ENCODE measurements at places on chromosomes 16 and 17.

DNA sequence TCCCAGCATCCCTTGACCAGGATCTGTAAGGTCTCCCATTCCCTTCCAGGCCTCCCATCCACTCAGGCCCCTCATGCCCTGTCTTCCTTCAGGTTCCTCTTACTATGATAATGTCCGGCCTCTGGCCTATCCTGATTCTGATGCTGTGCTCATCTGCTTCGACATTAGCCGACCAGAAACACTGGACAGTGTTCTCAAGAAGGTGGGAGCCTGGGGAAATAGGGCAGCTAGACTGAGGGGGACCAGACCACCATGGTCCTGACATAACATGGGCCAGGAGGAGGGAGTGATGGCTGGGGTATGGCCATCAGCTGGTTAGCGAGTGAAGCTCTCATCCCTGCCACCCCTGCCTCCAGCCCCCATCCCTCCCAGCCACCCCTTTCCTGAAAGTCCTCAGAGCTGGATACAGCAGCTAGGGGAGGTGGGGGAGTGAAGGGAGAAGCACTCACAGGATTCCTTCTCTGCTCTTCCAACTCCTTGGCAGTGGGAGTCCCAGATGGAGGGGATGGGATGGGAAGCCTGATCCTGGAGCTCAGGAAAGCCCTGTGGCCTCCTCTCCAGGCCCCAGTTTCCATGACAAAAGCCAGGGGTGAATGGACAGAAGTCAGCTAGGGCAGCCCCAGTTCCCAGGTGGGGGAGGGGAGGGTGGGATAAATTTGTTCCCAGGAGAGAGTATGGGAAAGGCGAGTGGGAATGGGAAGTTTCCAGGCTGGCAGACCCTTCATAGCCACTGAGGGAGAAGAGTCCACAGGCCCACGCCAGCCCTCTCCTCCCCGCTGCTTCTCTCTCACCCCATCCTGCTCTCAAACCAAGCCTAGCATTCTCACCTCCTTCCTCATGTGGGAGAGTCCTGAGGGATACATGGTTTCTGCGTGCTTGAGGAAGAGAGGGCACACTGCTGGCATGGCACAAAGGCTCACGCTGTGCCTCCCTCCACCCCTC, 2.3 kb downstream of the RND2 start:
- no peak for DNase-seq

DNA sequence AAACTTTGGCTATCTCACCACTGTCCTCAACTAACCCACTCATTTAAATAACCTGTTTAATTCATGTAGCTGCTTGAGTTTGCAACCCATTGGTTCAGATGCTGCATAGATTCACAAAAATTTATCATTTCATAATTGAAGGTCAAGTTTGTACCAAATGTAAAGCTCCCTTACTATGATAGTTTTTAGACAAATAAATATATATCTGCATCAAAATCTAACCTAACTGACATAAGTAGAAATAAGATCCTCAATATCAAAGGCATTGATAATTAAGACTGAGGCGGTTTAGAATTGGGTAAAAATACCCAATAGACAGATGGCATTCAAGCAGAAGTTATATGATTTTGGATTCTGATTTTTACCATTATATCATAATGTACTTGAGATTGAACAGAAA, 132.9 kb upstream of the NACA2 start:
- DNase-seq = no peak

- DNase-seq = no peak
These were observed 8.1 kb downstream of the SERPINF1 start for GRCh38 chr17:1769822-1770477.

- DNase-seq = peak; percentile 91
These were observed 19.6 kb upstream of the CEP20 start for GRCh38 chr16:15907863-15908478.

DNA sequence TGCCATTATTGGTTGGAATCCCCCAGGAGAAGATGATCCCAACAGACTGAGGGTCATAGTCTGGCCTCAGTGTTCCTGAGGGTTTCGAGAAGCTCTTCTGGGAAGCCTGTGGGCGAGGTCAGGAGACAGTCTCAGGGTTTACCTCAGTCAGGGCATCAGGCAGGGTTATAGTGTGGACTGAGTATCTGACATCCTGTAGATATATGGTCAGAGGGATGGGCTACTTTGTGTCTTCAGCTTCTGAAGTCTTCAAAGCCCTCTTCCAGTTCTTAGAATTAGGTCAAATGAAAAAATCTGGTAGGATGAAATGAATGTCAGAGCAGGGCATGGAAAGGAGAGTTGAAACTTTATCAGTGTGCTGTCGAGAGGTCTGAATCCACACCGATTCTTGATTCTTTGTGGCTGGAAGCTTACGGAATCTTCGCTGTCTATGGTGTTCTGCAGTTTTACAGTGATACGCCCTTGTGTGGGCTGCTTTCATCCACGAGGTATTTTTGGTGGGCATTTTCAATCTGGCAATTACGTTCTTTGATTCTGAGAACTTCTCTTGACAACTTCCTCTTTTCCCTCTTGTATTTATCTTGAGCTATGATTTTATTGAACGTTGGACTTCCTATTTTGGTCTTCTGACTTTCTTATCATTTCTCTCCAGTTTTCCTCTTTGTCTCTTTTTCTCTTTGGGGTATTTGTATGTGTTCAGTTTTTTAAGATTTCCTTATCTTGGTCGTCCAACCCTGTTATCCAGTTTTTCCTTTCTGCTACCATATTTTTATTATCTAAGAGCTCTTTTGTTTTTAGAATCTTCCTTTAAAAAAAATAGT, 30.4 kb downstream of the BPTF start:
- no peak for DNase-seq

- no peak for DNase-seq
These were observed 15.4 kb downstream of the DEXI start for GRCh38 chr16:10926867-10927266.

DNA sequence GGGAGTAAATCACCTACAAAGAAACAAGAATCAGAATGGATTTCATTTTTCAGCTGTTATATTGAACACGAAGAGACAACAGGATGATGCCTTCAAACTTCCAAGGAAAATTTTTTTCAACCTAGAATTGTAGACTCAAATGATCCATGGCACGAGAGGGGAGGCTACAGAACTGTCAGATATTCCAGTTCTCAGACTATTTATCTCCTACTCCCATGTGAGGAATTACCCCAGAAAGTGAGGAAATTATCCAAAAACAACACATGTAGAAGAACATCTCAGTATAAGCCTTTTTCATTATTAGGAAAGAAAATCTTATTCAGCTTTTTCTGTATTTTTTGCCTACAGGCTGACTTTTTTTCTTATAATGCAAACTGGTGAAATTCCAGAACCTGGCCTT, 5.5 kb upstream of the ASGR2 start:
- no peak for DNase-seq

- no peak for DNase-seq
These were observed 5.9 kb downstream of the RNF43 start for GRCh38 chr17:58411408-58411894.

- no peak for DNase-seq
These were observed 43.5 kb downstream of the MAP1LC3B start for GRCh38 chr16:87435372-87436224.

DNA sequence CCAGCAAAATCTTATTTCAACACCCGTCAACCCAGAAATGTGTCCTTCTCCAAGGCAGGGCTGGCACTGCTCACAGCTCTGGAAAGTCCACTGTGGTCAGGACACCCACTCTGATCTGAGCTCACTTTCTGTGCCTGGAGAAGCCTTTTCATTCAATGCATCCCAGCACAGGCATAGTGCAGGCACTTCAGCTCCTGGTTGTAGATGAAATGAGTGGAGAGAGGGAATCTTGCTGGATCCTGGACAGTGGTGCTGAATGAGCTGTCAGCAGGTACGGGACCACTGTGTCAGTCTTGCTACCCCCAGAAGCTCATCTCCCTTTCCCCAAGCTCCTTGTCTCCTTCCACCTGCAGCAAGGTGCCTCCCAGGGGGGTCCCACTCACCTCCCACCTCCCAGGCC, 86.1 kb upstream of the SALL1 start:
- DNase-seq = no peak

- DNase-seq = peak; percentile 95
These were observed 26.4 kb downstream of the EEF2K start for GRCh38 chr16:22232277-22233036.

GRCh38 chr17:59786536-59787319, 79.3 kb downstream of the VMP1 start:
- peak; percentile 36 for DNase-seq

GRCh38 chr17:74877592-74878548, 5.1 kb upstream of the FDXR start:
- no peak for DNase-seq

GRCh38 chr16:27566417-27566816, 16.5 kb downstream of the KATNIP start:
- no peak for DNase-seq

DNA sequence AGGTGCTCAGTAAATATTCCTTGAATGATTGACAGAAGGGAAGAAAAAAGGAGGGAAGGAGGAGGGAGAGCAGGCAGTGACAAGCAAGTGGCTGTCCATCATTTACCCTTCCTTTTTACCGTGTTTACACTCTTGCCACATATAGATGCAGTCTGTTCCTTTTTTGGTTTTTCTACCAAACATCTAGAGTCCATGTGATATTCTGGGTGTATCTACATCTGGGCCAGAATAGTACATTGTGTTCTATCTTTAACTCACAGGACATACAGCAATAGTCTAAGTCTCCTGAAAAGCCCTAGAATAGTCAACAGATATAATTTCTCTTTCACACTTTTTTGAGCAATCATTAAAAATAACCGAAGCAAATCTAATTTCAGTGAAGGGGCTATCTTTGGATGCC, 33.5 kb downstream of the KCNJ2 start:
- DNase-seq = no peak

DNA sequence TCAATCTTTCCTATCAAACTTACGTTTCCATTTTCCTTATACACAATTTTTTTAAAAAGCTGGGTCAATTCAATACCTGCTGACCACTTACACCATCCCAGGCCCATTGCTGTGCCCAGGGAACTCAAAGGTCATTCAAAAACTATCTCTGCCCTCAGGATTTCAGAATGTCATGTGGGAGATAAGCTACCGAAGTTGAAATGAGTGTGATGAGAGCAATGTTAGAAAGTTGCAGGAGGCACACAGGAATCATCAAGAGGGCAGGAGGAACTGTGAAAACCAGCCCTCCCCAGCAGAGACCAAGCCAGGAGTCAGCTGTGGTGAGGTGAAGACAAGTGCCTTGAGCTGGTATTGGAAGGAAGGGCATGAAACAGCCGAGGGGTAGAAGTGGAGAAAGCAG, 195.9 kb downstream of the HS3ST3A1 start:
- no peak for DNase-seq

DNA sequence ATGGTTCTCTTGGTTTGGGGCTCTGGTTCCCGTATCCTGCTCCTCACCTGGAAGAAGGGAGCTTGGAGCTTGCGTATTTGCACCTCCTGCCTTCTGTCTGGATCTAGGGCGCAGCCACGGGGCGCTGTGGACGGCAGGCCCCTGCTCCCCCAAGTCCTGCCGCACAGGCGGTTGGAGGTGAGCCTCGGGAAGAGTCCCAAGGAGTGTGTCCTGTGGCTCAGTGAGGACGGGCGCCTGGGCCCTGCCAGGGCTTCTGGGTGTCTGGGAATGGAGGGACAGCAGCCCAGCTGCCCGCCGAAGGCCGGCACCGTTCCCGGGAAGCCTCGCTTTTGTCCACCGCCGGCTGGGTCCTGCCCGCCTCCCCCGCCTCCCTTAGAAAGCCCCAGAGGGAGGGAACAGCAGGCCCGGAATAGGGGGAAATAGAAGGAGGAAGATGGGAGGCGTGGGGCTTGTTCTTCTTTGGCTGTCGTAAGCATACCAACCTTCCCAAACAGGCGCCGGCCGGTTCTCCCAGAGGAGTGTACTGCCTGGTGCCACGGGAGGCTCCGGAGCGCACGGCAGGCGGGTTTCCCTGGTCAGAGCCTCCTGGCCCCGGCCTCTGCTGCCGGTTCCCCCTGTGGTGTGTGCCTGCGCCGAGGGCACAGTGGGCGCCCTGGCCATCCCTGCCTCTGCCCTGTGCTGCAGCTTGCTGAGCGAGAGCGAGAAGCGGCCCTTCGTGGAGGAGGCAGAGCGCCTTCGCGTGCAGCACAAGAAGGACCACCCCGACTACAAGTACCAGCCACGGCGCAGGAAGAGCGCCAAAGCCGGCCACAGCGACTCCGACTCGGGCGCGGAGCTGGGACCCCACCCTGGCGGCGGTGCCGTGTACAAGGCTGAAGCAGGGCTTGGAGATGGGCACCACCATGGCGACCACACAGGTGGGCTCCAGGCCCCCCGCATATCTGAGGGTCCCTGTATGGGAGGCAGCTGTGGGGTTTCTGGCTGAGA, 1.8 kb downstream of the SOX8 start:
- no peak for DNase-seq

DNA sequence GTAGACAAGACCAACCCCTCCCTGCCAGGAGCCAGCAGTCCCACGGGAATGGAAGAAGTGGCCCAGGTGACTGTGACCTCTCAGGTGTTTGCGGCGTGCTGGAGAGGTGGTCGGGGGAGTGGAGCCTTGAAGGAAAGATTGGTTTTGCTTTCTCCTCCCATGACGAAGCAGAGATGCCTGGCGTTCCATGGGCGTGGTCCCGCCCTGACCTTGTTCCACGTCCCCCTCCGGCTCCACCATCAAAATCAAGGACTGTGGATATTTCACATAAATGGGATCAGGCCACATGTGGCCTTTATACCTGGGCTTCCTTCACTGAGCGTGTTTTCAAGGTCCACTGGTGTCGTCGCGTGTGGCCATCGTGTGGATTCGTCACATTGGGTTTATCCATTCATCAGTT, 270.6 kb upstream of the TNRC6C start:
- no peak for DNase-seq

GRCh38 chr17:37106049-37106448, 157.3 kb downstream of the AATF start:
- no peak for DNase-seq

GRCh38 chr16:48833461-48833860, 223.5 kb upstream of the N4BP1 start:
- no peak for DNase-seq

GRCh38 chr17:28041844-28042656, 427 bp upstream of the NLK start:
- no peak for DNase-seq

DNA sequence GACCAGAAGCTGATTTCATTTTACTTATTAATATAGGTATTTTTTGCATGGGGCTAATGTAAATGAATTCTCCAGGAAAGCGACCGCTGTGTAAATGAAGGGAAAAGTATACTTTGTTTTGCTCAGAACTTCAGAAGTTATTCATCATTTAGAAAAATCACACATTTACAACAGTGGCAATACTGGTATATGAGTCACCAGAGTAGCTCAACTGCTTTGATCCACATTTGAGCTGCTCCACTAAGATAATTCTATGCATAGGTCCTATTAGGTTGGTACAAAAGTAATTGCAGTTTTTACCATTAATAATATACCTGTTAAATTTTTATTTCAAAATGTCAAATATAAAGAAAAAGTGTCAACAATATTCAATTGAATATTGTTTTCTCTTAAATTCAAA, 22.9 kb upstream of the DYNLRB2 start:
- DNase-seq = no peak

DNA sequence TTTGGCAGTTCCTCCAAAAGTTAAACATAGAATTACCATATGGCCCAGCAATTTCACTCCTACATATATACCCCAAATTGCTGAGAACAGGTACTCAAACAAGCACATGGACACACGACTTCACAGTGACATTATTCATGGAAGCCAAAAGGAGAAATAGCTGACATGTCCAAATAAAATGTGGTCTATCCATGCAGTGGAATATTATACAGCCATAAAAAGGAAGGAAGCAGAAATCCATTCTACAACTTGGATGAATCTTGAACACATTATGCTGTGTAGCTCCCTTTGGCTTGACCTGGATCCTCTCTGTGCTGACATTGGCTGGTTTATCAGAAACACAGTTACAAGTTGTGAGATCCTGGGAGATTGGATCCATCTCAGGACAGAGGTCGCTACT, 370.9 kb upstream of the EEF2KMT start:
- no peak for DNase-seq

GRCh38 chr16:68884861-68885720, 41.8 kb downstream of the TANGO6 start:
- DNase-seq = peak; percentile 12
